SK-N-SH (cell line): ENCODE measurements at places on chromosomes 3 and 15.

DNA sequence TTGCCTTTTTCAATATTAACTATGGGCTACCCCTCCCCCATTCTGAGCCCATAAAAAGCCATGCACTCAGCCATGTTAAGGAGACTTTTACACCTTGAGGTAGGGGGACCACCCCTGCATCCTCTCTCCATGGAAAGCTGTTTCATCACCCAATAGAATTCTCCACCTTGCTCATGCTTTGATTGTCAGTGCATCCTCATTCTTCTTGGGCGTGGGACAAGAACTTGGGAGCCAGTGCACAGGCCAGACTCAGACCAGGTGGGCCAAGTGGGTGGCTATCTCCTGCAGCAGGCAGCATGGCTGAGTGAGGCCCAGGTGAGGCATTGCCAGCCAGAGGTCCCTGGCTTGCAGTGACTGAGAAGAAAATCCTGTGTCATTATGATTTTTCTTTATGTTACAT lies 357.4 kb upstream of the CDIN1 start:
- no peak for DNase-seq

DNA sequence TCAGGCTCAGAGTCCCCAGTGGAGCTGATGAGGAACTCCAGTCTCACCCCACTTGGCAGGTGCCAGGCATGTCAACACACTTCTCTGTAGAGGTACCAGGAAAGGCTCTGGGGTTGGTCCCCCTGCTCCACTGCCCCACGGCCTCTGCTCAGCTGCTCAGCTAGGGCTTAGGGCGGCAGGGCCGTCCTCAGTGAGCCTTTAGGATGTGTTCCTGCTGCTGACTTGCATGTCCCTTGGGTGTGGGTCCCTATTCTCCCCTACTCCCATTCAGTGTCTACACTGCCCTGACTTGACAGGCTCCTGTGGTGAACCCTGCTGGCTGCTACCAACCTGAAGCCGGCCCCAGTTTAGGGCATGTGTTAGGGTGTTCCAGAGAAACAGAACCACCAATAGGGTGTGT lies 17.9 kb upstream of the POLG start:
- DNase-seq, result no peak

DNA sequence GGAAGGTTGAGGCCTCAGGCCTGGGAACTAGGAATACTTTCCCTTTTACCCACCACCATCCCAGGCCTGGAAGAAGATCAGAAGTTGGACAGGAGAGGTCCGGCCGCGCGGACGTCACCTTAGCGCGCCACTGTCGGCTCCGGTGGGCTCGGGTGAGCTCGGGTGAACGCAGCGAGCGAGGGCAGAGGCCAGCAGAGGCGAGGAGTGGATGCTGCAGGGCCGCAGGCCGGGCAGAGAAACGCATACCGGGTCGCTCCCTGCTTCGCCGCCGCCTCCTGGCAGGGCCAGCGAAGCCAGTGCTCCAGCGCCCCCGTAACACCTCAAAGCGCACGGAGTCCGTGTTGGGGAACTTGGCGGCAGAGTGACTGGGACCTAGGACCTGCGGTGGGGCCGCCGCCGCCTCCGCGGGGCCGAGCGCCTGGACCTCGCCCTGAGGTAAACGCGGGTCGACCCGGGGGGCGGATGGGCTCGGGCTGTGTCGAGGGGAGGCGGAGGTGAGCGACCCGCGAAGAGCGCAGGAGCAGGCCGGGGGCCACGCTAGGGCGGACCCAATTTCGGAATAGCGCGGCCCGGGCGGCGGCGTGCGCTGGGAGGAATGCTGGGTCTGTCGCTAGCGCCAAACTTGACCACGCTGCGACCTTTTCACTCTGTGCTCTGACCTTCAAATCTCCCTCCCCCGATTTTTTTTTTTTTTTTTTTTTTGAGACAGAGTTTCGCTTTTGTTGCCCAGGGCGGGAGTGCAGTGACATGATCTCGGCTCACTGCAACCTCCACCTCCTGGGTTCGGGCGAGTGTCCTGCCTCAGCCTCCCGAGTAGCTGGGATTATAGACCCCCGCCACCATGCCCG lies 1.6 kb downstream of the CYP11A1 start:
- no peak for DNase-seq

DNA sequence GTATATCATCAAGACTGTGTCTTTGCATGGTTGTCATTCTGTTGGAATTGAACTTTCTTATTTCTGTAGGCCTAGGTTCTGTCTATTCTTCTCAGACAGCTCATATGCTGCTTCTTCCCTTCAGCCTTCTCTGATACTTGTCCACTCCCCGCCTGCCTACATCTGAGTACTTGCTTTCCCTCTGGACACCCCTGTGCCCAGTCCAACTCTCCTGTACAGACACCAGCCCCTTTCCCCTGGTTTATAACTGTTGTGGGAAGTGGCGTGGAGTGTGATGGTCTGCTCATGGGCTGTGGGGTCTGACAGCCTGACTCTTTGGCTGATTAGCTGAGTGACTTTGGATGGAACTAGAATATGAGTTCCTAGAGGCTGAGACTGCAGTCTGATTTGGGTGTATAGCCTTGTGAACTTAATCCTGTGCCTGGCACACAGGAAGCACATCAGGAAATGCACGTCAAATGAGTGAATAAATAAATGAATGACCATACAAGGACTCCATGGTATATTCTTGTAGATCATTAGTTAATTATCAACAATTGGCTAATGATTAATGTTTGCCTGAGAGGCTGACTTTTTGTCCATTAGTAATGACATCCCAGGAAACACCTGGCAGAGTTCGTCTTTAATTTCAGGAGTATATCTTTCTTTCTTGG lies 11.8 kb downstream of the CACNA1D start:
- no peak for DNase-seq

GRCh38 chr3:53658613-53659193 lies 164.3 kb downstream of the CACNA1D start:
- no peak for DNase-seq

GRCh38 chr3:125401402-125401801 lies 26.3 kb upstream of the ZNF148 start:
- DNase-seq, result no peak

DNA sequence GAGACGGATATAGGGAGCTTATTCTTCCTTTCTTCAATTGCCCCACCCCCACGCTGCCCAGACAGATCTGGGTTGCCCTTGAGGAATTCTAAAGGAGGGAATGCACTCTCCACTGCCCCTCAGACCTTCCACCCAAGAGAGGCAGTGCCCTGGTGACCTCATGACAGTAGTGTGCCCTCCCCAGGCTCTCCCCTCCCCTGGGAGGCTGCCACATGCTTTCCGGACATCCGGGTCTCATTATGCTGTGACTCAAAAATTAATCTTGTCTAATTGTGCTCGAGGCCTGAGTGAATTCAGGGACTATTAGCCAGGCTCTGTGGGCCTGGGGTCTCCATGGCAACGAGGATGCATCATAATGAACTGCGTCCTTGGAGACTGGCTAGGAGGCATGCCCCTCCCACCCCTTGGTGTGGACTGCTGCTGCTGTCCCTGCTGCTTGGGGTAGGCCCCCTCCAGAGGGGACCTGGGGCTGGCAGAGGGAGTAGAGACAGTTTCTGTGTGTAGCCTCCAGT lies 20.8 kb downstream of the CORO2B start:
- peak; percentile 91 for DNase-seq
